ENCODE measurements at places on chromosomes 6 and 20.

GRCh38 chr6:149112976-149113375, 204.5 kb upstream of the TAB2 start:
- DNase-seq, result no peak

DNA sequence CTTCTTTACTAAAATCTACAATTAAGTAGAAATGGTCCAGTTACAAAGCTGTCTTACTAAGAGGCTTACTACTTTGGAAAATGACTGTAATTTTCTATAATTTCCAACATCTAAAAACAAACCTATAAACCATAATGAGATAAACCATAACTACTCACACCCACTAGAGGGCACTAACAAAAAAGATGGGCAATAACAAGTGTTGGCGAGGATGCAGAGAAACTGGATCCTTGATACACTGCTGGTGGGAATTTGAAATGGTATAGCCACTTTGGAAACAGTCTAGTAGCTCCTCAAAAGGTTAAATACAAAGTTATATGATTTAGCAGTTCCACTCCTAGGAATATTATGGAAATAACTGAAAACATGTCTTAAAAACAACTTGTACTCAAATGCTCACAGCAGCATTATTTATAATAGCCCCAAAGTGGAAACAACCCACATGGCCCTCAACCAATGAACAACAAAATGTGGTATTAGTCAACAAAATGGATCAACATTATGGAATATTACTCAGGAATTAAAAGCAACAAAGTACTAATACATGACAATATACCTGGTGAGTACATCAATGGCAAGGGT, 50.6 kb downstream of the GJA10 start:
- no peak for DNase-seq

DNA sequence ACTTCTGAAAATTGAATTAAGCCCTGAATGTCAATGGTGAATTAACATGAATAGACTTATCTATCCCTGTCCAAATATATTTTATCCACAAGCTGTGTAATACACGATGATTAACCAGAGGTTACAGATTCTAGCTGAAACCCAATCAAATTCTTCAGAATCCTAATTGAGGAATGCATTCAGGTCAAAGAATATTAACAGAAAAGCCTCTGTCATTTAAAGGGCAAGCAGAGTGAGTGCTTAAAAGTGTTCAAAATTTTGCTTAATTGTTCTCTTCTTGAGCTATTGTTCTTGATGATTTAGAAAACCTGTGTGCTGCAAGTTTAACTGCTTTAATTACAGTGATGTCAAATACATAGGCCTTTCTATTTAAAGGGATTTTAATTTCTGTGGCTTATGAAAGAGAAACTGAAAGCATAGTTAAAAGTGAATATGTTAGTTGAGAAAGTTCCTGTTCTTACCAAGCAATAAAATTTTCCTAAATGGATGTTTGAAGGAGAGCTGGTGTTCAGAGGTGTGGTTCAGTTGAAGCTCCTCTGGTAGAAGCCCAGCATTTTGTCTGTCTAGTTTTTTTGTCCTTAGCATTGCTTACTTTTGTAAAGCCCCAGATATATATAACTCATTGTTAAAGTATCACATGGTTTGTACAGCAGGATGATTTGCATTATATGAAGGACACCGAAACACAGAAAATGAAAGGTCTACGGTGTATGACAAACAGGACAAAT, 466.3 kb upstream of the PLCB4 start:
- DNase-seq, result no peak

- DNase-seq, result no peak
Measured at GRCh38 chr6:142871910-142872331, 73.1 kb downstream of the HIVEP2 start.

DNA sequence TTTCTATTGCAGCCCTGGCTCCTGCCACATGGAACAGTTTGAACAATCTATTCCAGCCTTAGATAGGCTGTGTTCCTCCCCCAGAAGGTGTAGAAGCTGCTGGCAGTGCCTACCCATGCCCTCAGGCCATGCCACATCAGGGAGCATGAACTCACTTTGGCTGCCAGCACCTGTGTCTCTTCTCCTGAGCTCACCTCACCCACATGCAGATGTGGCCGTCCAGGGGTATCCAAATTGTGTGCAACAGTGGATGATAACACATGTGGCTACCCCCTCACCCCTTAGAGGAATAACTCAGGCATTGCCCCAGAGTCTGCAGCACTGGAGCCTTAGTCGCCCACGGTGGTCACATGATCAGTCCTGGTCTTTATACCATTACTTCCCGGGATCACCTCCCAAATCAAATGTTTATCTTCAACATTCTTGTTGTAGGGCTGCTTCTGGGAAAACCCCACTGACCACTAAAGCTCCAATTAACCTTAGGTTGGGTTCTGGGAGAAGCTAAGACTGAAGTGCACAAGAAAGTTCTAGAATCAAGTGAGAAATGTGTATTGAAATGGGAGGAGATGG, 110.4 kb downstream of the BANF2 start:
- DNase-seq, result no peak

Data from stimulated activated CD8-positive, alpha-beta memory T cell treated with anti-CD3 and anti-CD28 coated beads, Interleukin-7, amount 100 ng/mL, for 48 hours (primary cell).